ENCODE measurements at places on chromosomes 7 and 10.

DNA sequence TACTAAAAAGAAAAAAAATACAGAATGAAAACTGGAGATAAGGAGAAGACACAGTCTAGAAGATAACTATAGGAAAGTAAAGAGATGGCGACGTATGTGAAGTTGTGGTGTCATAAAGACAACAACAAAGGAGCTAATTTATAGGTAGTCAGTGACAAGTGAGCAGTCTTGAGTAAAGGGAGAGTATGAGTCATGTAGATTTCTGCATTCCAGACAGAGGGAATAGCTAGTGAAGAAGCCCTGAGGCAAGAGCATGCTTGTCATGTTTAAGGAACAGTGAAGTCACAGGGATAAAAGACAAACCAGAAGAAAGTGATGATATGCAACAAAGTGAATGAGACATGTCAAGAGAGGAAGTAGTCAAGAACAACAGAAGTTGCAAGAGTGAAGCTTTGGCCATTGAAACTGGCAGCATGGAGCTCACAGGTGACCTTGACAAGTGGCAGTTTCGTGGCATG is 2.3 kb upstream of the MIOS start:
- peak; percentile 75 for DNase-seq

GRCh38 chr10:3400348-3400747 is 227.8 kb upstream of the PITRM1 start:
- peak; percentile 23 for DNase-seq

GRCh38 chr7:154259396-154259795 is 207.2 kb downstream of the DPP6 start:
- DNase-seq = no peak

GRCh38 chr10:132641966-132642731 is 104.6 kb downstream of the INPP5A start:
- no peak for DNase-seq

GRCh38 chr10:100873827-100874326 is 38.9 kb upstream of the SLF2 start:
- no peak for DNase-seq

DNA sequence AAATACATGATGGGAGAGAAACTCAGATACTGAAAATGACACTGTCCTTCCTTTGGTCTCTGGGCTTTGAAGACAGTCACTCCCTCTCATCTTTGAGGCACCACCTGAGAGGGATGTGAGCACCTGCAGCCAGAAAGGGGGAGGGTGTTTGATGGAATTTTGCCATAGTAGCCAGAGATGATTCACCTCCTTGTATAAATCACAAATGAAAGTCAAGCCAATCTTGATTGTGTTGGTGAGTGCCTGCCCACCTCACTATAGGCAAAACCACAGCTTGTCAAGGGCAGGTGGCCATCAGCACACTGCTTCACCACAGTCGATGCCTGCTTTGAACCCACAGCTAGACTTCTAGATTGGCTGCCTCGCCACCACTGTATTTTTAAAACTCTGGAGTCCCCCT is 48.2 kb downstream of the PON1 start:
- no peak for DNase-seq

DNA sequence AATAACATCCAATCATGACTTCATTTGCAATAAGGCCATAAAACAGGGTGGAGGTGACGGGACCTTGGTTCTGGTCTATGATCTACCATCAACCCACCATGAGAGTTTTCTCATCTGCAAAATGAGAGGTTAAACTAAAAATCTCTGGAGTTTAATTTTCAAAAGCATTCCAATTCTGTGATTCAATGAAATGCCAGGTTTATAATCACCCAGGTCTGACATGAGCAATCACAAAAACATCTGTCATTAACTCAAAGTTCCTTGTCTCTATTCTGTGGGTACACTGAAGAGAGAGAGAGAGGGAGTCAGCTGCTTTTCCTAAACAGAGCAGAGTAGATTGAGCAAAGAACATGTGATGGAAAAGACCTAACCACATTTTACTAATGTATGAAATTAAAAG is 75.4 kb downstream of the NUDCD3 start:
- no peak for DNase-seq

DNA sequence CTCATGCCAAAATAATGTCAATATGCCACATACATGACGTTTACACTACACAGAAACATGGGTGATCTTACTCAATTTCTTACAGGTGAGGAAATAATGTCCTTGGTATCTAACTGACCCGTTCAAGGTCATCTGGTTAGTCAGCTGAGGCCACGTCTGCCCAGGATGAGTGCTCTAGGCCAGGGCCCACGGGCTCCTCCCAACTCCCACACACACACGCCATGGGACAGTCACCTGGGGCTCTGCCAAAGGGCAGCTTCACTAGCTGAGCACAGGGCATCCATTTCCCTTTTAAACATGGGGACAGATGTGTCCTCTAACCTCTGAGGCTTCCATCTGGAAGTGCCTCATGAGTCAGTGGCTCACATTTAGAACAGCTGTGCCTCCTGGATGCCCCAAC is 123.9 kb downstream of the TNS3 start:
- DNase-seq = peak; percentile 35

- DNase-seq = no peak
Observed at GRCh38 chr10:29856295-29856694, 203.1 kb downstream of the JCAD start.
